Activated CD4-positive, alpha-beta T cell treated with anti-CD3 and anti-CD28 coated beads for 4 hours (primary cell): ENCODE measurements at places on chromosomes 11 and 22.

- DNase-seq, result no peak
Observed at GRCh38 chr11:68942751-68943271, 38.0 kb downstream of the MRGPRD start.

- DNase-seq, result no peak
Observed at GRCh38 chr11:76339221-76339620, 41.7 kb downstream of the THAP12 start.

GRCh38 chr11:108915666-108916065, 250.8 kb downstream of the DDX10 start:
- no peak for DNase-seq

DNA sequence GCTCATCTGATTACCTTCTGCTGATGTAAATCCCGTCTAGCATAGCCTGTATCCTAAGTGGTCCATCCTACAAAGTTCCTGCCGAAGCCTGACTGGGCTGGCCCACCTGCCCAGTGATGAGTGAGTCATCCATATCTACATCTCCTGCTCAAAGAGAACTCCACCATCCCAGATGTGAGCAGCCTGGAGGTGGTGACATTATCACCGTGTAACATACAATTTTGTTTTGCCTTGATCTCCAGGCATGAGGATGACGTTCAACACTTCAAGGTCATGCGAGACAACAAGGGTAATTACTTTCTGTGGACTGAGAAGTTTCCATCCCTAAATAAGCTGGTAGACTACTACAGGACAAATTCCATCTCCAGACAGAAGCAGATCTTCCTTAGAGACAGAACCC, 5.6 kb downstream of the TMA7B start:
- no peak for DNase-seq

GRCh38 chr11:62854013-62854824, 14.8 kb upstream of the WDR74 start:
- no peak for DNase-seq

DNA sequence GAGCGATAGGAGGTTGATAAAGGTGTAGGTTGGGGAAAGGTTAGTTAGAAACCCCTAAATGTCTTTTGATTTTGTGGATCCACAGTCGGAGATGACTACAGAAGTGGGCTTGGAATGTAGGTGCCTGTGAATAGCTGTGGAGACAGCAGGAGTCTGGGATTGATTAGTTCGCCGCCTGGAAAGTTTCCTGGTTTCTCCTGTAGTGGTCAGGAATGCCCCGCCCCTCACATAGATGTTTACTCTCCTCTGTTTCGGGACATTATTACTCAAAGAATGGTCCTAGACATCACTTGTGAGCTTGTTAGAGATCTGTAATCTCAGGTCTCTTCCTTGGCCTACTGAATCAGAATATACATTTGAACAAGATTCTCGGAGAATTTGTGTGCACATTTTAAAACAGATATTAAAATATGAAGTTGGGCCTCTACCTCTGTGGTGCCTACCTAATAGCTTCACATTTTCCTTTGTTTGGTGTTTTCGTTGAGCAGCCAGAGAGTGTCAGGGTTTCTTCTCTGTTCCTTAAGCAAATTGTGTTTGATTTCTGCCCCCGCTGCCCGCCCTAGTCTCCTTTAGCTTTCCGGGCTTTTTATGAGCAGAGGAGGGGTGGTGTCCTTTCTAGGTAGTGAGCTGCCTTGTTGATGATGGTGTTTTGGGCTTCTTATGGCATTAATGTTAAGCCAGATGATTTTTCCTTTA, 89.4 kb downstream of the PPP6R3 start:
- DNase-seq, result no peak

DNA sequence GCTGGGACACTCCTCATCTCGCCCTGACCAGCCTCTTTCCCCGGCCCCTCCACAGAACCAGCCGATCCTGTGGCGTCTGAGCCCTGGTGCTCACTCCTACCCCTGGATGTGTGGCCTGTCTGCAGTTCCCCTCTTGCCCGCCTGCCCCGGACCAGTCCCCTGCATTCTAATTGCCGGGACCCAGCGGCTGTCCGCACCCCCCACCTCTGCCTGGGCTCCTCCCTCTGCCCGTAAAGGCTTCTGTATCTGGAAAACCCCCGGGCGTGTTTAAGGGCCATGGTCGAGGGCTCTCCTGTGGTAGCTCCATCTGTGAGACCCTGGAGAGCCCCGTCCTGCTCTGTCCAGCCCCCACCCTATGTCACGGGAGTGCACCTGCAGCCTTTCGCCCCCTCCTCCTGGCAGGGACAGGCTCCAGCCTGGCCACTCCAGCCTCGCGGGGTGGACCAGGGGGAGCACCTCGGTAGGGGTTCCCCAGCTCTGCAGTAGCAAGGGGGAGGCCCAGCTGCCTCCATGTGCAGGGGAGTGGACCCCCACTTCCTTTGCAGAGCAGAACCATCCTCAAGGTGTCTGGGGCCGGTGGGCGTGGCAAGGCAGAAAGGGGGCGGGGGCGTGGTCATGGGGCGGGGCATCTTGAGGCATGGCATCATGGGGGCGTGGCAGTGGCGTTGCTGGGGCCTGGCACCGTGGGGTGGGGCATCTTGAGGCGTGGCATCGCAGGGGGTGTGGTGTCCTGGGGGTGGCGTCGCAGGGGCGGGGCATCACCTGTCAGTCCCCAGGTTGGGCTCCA, 430.4 kb downstream of the TBC1D22A start:
- no peak for DNase-seq

DNA sequence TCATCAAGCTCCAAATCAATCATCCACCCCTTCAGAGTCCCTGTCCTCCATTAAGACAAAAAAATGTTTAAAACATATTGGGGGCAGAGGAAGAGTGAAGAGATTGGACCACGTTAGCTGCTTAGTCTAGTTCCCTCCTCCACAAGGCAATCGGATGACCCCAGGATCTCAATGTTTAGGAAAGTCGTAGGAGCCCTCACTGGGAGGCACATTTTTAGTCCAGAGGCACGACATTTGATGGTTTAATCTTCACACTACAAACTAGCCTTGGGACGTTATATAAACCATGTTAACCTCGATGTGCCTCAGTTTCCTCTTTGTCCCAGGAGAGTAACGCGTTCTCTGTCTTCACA, 588 bp upstream of the FAT3 start:
- no peak for DNase-seq

- DNase-seq, result no peak
Observed at GRCh38 chr22:25049770-25050169, 97.3 kb downstream of the KIAA1671 start.

DNA sequence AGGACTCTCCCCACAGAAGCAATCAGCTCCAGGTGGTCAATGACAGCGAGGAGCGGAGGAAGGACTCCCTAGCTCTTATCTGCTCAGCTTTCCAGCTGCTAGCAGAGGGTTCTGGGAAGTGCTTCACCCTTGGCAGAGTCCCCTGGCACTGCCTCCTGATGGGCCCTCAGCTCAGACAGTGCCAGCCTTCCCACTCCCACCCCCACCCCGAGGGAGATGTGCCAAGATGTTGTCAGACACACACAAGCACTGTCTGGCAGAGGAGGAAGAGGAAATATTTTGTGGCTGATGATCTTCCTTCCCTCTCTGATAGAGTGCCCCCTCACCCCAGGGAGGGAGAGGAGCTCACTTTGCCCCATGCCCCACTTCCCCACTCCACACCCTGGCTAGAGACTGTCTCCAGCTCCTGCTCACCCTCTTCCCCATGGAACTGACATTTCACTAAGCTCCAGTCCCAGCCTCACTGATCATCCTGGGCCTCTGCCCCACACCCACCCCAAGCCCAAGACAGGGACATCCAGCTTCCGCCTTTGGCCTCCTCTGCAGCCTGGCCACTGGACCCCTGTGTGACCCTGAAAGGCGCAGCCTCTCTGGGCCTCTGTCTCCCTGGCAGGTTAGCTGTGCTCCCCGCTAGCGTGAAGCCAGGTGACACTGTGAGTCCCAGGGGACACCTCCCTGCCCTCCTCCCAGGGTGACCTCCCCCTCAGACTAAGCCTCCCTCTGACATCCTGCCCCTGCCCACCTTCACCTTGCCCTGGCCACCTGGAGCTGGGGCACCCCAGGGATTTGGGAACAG, 44.5 kb downstream of the SLCO2B1 start:
- no peak for DNase-seq

DNA sequence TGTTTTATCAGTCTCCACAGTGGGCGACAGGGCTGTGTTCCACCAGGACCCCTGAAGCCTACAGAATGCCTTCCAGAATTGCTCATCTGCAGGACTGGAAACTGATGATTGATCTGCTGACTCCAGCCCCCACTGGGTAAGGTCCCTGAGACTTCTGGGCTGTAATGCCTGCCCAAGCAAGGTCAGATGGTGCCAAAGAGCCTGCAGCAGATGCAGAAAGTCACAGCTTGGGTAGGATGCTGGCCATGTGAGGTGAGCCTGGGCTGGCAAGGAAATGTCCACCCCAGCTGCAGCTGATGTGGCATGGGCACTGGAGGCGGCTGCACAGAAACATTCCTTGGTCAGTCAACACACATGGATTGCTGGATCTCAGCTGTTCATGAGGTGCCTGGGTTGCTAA, 30.9 kb downstream of the LRRC32 start:
- DNase-seq, result no peak

GRCh38 chr22:34334893-34335292, 414.6 kb upstream of the LARGE1 start:
- DNase-seq, result no peak

- no peak for DNase-seq
Observed at GRCh38 chr11:112367895-112368294, 107.2 kb upstream of the PLET1 start.

DNA sequence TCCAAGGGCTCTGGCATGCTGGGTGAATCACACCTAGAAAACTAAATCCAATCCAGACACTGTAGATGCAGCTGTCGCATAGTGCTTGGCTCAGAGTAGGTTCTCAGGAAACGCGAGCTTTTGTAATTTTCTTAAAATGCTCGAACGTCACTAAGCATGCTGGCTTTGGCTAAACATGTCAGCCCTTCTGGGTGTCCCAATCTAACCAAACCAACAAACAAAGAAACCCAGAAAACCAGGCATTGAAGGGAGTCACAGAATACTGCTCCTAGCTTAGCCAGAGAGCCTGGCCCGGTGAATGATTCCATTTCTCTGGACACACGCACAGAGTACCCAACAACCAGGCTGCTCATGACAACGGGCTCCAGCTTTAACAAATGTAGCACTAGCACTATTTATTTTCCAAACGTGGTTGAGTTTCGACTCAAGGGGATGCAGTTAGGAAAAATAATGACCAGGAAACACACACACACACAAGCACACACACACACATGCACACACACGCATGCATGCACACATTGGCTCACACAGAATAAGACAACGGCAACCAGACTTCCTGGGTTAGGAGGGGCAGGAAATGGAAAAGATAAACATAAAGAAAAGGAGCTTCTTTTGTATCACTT, 492.6 kb downstream of the MIAT start:
- DNase-seq, result no peak

DNA sequence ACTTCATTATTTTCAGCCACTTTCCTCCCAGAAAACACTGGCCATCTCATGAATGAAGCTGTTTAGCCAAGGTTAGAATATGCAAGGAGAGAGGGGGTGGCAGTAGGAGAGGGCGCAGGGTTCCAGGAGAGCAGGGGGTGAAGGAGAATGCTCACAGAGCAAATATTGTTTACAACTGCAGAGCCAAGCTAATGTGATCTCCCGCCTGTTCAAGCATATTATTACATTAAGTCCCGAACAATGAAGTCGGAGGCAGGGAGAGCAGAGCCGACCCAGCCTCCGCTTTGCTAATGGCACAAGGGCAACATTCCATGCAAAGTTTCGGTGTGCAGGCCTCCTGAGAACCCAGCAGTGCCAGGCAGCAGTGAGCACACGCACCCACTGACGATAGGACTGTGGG, 80.1 kb downstream of the MICAL3 start:
- no peak for DNase-seq

DNA sequence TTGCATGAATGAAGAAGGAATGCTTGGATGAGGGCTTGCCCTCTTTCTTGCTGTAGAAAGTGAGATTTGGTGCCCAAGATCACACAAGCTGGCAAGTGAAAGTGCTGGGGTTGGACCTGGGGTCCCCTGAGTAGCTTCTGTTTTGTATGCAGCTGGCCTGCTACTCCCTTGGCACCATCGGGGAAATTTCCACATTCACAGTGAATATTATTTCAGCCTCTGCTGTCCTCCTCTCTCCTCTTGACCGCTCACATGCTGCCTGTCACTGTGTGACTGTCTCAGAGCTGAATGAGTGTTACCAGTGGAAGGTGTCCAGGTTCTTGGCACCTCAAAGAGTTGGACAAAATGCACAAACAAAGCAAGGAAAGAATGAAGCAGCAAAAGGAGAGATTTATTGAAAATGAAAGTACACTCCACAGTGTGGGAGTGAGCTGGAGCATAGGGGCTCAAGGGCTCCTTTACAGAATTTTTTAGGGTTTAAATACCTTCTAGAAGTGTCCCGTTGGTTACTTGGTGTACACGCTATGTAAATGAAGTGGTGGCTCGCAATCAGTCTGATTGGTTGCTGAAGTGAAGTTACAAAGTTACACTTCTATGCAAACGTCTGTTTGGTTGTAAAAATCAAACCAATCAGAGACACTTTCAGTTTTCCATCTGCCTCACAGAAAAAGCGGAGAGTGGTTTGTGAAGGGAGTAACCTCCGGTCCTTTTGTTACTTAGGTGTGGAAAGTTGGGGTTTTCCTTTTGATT, 87.4 kb downstream of the DEPDC5 start:
- DNase-seq, result no peak

DNA sequence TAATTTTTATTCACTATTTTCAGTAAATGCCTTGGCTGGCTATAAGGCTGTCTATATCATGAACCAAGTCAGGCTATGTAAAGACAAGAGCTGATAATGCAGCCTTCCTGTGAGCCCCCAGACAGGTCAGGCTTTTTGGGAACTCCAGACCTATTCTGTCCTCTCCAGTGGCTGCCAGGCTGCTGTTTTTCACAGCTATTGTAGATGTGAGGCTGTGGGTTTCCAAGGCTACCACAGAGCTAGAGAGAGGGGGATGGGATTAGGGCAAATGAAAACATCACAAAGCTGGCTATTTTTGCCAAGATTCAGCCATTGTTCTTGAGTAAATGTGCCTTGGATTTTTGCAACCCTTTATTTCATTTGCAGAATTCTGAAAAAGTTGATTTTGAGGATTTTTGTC, 55.7 kb upstream of the SORL1-AS1 start:
- DNase-seq, result no peak

DNA sequence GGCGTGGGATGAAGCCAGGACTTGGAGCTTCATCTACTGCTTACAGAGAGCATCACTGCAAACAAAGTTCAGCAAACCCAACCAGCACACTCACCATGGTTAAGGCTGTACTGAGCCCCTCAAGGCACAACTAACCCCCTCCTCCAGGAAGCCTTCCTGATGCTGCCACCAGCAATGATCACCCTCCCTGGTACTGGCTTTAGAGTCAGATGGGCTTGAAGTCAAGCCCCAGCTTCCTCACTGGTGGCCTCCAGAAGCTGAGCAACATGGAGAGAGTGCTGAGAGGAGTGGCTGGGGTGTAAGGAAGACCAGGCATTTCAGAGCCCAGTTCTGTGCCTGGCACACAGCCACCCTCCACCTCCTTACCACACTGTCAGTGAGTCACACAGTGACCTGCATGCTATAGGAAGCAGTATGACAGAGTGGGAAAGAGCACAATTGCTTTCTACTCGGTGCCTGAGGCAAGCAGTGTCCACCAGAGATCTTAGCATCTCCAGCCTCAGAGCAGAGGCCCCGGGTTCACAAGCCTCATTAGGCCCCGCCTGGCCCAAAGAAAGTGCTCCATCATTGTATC, 24.7 kb upstream of the BAIAP2L2 start:
- DNase-seq, result no peak
